ENCODE measurements at places on chromosomes 12 and 14.
A peak's percentile ranks its signal among the peaks of the same experiment; 100 is the strongest.

GRCh38 chr12:128652136-128652751 is 171.5 kb downstream of the SLC15A4 start:
- DNase-seq = no peak

DNA sequence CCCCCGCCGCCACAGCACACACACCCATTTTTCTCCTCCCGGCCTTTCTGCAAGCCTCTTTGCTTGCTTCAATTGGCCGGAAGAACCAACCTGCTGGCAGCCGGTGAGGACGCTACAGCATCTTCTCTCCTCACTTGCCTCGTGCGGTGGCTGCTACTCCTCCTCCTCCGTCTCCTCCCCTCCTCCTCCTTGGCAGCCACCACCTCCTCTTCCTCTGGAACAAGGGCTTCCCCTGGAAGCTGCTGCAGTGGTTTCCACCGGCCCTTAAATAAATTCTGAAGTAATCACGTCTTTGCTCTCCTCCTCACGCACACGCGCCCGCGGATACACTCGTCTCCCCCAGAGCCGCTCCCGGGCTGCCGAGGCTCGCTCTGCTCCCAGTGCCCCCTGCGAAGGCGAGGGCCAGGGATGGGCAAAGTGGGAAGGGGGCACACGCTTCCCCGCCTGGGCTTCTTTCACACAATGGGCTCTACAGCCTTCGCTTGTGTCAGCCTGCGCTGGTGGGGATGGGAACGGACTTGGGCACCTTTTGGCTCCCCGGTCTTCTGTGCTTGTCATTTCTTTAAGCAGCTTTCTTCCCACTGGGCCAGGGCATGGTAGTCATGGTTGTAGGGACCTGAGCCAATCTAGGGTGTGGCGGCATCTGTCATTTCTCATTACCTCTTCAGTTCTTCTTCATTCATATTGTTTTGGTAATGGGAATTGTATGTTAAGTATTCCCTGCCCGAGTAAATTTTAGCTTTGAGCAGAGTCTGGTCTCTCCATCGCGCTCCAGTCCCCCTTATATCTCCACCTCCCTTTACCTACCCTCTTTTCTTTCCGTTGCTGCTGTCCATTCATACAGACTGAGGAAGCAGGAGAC is at the start of gene PPFIA2:
PPFIA2 (minus strand) TSS at position 161 of the 862 bp plus-strand sequence.
- DNase-seq = peak; percentile 58

DNA sequence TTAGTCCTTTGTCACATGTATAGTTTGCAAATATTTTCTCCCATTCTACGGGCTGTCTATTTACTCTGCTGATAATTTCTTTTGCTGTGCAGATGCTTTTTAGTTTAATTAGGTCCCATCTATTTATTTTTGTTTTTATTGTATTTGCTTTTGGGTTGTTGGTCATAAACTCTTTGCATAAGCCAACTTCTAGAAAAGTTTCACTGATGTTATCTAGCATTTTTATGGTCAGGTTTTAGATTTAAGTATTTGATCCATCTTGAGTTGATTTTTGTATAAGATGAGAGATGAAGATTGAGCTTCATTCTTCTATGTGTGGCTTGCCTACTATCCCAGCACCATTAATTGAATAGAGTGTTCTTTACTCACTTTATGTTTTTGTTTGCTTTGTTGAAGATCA is 1008.4 kb upstream of the ATXN7L3B start:
- DNase-seq = no peak

GRCh38 chr14:51410897-51411296 is 170.8 kb downstream of the TMX1 start:
- no peak for DNase-seq

DNA sequence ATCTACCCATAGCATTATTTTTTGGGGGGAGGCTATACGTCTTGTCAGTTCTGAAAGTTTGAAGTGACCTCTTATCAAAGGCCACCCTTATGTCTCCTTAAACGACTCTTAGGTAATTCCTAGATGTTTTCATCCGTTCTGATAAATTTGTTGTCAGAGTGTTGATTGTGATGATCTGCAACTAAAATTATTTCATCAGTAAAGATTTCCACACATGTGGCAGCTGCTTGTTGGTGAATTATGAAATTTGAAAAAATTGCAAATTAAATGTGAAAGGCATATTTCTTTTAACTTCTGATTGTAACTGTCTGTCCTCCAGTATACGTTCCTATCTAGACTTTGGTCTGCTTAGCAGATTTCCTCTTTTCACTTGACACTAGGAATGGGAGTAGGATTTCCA is 1.4 kb downstream of the ADIPOR2 start:
- no peak for DNase-seq

DNA sequence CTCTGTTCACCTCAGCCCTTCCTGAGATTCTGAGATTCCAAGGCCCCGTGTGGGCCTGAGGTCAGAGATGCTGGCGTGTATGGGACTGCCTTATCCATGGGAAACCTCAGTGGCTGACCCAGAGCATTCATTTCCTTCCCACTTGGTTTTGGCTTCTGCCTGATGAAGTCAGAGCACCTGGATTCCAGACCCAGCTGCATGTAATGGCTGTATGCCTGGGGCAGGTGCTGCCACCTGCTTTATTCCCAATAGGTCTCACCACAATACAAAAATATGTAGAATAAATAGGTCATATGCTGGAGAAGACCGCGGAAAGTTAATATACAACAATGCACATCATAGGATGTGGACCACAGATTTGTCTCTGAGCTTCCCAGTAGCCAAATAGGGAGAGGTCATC is 25.6 kb downstream of the FIGNL2 start:
- DNase-seq = no peak

DNA sequence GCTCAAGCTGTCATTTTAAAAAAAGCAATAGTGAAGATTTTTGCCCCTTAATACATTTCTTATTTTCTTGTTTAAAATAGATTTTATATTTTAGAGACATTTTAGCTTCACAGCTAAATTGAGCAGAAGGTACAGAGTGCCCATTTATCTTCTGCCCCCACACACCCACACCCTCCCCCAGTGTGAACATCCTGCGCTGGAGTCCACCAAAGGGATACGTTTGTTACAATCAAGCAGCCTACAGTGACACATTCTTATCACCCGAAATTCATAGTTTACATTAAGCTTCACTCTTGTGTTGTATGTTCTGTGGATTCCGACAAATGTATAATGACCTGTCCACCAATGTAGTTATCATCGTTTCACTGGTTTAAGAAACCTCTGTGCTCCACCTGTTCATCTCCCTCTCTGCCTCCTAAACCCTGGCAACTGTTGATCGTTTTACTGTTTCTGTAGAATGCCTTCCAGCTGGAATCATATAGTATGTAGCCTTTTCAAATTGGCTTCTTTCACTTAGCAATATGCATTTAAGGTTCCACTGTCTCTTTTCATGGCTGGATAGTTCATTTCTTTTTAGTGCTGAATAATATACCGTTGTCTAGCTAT is 91.0 kb upstream of the TRAF3 start:
- DNase-seq = no peak

DNA sequence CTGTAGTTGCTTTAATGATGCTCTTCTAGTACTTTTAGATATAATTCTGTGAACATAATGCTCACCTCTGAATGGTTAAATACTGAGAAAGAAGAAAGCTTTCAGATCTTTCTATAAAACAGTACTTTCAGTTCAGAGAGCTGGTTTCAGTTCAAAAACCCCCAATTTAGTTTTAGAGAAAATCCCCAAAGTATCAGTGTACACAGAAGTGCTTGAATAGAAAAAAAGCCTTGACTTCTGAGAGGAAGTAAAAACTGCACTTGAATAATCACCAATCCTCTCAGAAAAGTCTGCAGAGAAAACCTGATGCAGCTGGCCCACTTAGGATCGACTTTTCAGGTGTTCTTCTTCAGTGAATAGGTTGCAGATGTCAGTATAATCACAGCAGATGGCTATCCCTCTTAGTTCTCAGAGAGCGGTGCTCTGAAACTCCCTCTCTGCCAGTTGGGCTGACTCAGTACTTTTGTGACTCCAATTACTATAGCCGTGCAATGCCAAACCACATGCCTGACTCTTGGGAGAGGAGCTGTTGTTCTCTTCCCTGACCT is 616.3 kb downstream of the LRFN5 start:
- DNase-seq = peak; percentile 95

DNA sequence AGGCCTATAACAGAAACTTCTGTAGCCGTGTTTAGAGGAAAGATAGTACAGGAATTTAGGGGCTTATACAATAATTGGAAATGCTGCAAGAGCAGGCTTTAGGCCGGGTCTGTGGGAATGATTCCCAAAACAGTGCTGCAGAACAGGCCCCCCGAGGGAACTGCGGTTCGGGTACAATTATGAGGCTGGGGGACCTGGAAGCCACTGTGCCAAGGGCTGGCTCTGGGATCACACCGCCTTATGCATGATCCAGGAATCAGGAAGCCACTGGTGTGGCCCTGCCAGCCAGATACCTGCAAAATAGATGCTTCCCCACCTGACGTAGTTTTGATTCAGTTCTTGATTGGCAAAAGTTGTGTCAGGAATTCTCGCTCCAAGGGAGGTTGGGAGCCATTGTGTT is 55.4 kb downstream of the CACNA1C start:
- DNase-seq = no peak

DNA sequence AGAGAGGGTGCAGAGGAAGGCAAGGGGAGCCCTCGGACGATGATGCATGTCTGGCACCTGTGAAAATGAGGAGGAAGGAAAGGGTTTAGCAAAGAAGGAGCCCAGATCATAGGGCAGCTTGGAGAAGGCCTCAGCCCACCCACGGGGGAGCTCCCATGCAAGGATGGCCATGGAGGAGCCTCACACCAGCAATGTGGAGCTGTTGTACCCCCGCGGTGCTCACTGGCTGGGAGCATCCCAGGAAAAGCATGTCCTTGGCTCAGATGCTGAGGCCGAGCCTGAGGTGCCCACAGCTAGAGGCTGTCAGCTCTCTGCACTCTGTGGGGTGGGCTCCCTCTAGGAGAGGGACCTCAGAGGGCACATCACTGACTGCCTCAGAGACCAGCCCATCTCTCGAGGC is 622.6 kb downstream of the AACS start:
- DNase-seq = no peak

GRCh38 chr12:91885851-91886731 is 259.6 kb downstream of the BTG1 start:
- no peak for DNase-seq

GRCh38 chr12:107027636-107028053 is 40.7 kb upstream of the MTERF2 start:
- DNase-seq = peak; percentile 94

- DNase-seq = no peak
Measured at GRCh38 chr12:103207936-103208335, 250.5 kb downstream of the ASCL1 start.

GRCh38 chr12:67067453-67068203 is 201.5 kb upstream of the CAND1 start:
- no peak for DNase-seq

DNA sequence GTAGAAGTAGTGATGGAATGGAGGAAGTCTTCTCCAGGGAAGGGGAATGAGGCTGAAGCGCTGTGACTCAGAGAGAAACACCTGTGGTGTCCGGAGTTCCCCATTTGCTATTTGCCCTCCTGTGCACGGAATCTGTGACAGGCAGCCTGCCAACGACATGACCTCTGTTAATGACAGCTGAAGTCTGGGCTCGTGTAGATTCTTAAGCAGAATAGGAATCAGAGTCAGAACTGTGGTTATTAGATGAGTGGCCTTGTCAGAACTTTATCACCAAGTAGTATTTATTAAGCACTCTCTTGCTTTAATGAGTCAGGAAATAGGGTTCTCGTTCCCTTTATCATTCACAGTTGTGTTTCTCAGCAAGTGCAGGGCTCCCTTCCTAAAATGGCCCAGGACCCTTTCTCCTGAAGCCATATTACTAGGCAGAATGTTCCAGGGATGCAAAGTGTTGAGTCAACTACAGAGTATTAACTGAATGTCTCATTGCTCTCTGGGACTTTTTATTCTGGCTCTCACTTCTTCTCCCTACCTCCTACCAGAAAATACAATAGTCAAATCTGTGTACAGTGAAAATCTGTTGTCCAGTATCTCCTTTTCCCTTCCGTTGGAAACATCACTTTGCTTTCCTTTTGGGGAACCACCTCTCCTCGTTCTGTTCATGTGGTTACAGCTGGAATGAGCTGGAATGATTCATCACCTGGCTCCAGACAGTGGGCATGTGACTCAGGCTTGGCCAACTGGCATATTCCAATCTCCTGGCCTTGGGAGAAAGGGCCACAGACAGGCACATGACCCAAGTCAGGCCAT is 77.8 kb upstream of the MAX start:
- DNase-seq = peak; percentile 96

- DNase-seq = no peak
Measured at GRCh38 chr14:36582011-36582873, at the start of gene NKX2-8. Gene NKX2-8, minus strand, starts transcription at chr14:36582614. Its CDS starts 225 bp downstream, at chr14:36582389.

- no peak for DNase-seq
Measured at GRCh38 chr12:130425698-130426245, 88.1 kb downstream of the PIWIL1 start.

DNA sequence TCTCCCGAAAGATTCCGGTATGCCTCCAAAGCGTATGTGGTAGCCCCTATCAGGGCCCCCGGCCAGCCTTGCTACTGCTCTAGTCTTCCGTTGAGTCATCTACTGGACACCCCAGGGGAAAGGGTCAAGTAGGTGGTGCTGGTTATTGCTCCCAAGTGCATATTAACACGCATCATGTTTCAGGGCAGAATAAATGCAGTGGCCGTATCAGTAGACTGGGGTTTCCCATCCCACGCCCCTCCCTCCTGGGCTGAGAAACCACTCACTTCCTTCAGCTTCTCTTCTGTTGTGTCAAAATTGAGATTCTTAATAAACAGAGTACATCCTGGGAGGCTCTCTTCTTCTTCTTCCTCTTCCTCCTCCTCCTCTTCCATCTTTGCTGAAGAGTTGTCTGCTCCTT is 39.3 kb downstream of the RBM19 start:
- no peak for DNase-seq

DNA sequence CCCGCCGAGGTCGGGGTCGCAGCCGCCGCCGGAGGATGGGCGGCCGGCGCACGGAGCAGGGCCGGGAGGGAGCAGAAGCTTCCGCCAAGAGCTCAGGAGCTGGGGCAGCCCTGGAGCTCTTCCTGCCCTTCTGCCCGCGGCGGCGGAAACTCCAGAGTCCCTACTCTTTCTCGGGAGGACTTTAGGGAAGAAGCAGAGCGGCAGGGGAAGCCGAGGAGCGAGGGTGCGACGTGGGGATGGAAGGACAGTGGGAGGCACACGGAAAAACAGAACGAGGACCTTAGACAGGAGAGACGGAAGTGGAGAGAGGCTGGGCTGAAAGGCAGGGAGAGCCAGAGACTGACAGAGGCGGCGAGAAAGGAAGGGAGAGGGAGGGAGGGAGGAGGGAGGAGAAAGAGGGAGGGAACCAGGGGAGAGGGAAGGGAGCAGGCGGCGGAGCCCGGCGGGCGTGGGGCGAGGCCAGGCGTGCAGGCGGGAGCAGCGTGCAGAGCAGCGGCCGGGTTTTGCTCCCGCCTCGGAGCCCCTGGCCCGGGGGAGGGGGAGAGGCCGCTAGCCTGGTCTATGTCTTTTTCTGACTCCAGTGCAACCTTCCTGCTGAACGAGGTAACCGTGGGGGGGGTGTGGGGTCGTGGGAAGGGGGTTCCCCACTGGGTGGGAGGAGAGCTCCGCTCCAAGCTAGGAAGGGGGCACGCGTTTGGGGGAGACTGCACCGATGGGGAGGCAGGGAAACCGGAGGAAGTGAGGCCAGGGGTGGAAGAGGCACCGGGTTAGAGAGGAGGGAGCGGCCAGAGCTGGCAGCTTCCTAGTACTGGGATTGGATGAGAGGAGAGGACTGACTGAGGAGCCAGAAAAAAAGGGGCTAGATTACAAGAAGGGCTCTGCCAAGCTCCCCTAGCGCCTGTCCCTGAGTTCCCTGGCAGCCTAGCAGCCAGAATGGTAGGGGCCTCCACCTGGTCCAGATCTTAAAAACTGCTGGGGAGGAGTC is 2.9 kb upstream of the CACNB3 start:
- peak; percentile 78 for DNase-seq

Measured in fibroblast of mammary gland (primary cell).